CD4-positive, alpha-beta T cell treated with Interferon gamma for 1 hour (primary cell): ENCODE measurements at places on chromosomes 4 and X.

- no peak for DNase-seq
Measured at GRCh38 chr4:70746179-70746839, 24.5 kb downstream of the RUFY3 start.

DNA sequence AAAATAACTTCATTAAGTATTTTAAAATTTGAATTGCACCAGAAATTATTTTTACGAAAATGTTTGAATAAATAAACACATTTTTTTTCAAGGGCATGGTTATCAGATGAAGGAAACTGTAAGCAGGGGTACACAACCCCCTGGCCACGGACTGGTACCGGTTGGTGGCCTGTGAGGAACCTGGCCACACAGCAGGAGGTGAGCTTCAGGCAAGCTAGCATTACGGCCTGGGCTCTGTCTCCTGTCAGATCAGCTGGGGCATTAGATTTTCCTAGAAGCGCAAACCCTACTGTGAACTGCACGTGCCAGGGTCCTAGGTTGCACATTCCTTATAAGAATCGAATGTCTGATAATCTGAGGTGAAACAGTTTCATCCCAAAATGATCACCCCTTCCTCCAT, 1499.7 kb upstream of the AGA start:
- no peak for DNase-seq

DNA sequence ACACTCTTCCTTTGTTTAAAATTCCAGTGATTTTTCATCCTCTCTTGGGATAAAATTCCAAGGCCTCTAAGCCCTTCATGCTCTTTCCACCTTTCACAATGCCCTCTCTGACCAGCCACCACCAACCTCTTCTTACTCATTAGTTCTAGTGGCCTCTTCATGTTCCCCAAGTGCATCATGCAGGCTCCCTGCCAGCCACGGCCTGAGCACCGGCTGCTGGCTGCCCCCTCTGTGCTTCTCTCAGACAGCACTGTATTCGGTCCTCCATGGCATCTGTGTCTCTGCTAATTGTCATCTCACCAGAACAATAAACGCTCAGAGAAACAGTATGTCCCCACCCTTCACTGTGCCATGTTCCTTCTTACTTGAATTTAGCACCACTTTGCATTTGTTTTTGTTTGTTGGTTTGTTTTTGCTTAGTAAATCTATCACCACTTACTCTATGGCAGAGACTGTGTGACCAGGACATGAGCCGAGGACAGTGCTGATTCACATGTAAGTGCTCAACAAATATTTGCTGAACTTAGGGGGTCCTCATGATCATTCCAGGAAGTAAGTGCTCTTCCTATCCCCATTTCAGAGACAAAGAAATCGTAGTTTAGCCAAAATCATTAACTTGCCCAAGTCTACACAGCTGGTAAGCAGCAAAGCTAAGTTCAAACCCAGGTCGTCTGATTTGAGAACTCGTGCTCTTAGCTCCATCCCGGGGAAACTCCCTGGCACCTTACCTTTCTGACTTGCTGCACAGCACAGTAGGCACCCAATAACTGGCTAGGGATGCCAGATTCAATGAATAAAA, 77.1 kb upstream of the UCP1 start:
- DNase-seq = no peak

- no peak for DNase-seq
Measured at GRCh38 chr4:176153124-176153523, 42.3 kb downstream of the SPATA4 start.

GRCh38 chr4:8522160-8523120, 57.8 kb upstream of the GPR78 start:
- no peak for DNase-seq

DNA sequence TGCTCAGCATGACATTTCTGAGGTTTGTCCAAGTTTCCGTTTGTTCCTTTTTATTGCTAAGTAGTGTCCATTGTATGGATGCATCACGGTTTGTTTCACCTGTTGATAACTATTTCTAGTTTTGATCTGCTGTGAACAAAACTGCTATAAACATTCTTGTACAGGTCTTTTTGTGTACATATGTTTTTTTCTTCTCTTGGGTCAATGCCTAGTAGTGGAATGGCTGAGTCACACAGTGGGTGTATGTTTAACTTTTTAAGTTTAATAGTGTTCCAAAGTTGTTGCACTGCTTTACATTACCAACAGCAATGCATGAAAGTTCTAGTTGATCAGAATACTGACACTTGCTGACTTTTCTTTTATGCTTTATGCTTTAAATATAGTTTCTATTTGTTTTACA, 76.7 kb downstream of the MAOB start:
- no peak for DNase-seq

DNA sequence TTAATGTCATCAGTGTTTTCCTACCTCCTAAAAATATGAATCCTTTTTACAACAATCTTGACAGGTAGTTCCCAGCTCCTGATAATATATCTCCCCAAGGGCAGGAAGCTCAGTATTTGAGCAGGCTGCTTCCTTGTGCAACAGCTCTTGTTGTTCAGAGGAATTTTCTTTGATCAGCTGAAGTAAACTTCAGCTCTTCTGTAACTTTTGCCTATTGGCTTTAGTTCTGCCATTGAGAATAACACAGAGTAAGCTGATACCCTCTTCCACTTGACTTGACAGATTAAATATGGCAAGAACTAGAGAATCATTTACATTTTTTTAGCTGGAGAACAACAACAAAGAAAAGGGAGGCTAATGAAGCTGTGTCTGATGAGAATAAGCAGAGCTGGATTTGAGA, 75.2 kb downstream of the LUZP4 start:
- no peak for DNase-seq

DNA sequence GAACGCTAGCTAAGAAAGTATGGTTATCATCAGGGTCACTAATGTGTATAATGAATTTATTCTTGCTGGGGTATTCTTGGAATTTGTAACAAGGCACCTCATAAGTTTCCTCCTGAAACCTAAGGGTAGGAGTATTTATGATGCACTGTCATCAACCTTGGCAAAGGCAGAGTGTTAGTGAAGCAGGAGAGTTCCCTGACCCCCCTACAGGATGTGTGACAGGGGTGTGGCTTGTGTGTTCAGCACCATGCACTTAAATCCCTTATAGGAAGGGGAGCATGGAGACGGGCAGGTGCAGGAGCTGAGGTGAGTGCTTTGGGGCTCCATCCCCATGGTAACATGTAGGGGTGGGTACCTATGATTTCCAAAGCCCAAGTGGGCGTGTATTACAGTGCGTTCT, 237.7 kb downstream of the GALNTL6 start:
- no peak for DNase-seq

DNA sequence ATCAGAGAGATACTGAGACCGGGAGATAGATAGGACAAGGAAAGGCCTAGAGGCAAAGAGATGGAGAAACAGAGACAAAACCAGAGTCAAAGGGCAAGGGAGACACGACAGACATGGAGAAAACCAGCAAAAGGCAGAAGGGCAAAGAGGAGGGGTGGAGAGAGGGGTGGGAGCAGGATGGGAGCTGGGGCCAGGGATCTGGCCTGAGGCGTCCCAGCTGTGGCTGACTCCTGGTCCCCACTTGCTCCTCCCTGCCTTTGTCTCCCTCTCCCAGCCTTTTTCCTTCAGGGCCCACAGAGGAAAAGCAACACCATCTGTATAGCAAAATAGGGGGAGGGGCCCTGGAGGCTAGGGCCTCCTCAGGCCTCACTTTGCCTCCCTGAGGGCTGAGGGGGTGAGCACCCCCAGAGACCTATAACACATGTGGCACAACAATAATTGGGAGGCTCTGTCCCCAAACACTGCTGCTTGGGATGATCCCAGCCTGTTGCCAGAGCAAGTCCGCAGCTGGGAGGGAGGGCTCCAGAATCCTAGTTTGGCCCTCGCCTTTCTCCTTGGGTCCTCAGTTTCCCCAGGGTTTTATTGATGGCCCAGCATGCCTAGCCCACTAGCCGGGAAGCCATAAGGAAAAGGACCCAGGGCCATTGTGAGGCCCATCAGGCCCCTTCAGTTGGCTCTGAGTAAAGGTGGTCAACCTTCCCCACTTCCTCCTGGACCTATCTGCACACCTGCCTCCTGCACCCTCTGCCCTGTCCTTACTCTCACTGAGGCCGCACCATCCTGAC, 96.8 kb downstream of the PJA1 start:
- no peak for DNase-seq

GRCh38 chrX:103831803-103832544, at the start of gene RAB9B:
Gene RAB9B, minus strand, starts transcription at chrX:103832257. Its CDS starts 6,473 bp downstream, at chrX:103825784.
- no peak for DNase-seq

GRCh38 chr4:876780-877179, 50.9 kb upstream of the CPLX1 start:
- no peak for DNase-seq

GRCh38 chrX:63330681-63331080, 20.5 kb downstream of the SPIN4 start:
- DNase-seq = peak; percentile 34

DNA sequence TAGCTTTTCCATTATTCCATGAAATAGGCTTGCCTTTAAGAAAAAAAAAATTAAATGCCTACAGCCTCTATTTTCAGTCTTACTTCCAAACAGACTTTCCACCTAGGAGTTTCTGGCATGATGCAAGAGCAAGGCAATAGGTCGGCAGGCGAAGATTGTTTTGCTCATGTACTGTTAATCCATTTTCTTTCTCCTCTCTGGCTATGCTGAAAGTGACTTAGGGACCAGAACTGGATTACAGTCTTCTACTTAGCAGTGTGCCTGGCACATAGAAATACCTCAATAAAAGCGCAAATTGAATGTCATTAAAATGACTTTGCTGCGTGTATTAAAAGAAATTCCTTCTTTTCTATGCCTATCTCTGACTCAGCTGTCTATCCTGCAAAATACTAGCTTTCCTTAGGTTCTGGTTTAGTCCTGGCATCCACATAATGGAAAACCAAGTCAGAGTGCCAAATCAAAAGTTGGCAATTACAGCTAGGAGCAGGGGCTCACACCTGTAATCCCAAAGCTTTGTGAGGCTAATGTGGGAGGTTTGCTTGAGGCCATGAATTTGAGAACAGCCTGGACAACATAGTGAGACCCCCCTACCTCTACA, 51.9 kb downstream of the CC2D2A start:
- no peak for DNase-seq

- no peak for DNase-seq
Measured at GRCh38 chrX:68847172-68847571, 18.4 kb downstream of the EFNB1 start.

DNA sequence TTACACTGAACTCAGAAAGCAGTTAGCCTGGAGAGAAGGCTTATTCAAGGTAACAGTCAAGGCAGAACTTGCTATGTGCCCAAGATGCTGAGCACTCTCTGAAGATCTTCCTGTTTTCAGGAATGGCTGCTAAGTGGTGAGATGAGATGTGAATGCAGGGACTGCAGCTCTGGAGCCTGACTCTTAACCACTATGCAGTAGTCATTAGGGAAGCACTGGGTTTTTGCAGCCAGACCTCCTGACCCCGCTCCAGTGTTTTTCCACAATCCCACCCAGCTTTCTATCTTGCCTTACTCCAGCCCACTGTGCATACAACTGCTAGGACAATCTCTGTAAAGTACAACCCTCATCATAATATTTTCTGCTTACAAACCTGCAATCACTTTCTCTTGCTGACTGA, 95.2 kb upstream of the LNX1 start:
- no peak for DNase-seq

- DNase-seq = no peak
Measured at GRCh38 chrX:8067754-8068462, 103.2 kb downstream of the VCX2 start.

- no peak for DNase-seq
Measured at GRCh38 chrX:51813886-51814460, 70.7 kb downstream of the GSPT2 start.

DNA sequence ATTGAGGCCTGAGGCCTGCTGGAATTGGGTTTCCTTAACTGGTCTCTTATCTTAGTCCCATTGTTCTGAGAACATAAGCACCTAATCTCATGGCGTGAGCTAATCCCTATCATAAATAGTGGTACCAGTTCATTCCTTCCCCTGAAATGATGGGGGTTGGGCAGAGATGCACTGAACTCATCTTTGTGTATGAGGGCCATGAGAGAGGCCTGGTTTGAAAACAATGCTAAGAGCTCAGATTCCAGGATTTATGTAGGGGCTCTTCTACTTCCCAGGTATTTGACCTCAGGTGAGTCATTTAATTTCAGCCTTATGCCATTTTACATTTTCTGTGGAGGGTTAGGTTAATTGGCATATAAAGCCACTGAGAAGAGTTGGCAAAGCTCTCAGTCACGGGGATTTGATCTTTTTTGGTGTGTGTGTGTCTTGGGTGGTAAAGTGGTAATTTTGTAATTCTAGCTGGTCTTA, 4.4 kb downstream of the RBM3 start:
- no peak for DNase-seq

DNA sequence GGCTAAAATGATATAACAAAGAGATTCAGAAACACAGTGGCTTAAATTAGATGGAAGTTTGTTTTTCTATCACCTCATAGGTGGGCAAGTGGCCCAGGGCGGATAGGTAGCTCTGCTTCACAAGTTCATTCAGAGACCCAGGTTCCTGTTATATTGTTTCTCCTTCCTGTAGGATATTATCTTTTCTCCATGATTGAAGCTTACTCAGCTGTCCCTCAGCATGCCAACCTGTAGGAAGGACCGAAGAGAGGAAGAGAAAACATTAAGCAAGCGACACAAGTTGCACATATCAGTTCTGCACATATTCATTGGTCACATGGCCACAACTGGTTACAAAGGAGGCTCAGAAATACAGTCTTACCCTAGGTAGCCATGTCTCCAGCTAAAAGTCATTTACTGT, 6.9 kb downstream of the KLHL5 start:
- DNase-seq = no peak

DNA sequence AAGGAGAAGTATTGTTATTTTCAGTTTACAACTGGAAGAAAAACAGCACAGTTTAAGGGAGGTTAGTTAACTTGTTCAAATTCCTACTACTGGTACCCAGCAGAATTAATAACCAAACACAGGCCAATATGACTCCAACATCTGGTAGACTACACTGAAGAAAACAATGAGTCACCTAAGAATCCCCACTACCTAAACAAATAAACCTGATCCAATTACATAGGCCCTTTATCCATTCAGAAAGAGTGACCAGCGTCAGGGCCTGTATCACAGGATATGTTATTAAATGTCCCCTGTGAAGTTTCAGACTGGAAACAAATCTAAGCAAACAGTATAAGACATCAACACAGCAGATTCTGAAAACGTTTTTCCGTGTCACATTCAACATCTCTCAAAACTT, 492.5 kb upstream of the INTU start:
- no peak for DNase-seq

- DNase-seq = no peak
Measured at GRCh38 chr4:67393699-67394281, 151.5 kb downstream of the CENPC start.

GRCh38 chr4:24260133-24260715, 324.1 kb downstream of the DHX15 start:
- DNase-seq = no peak

DNA sequence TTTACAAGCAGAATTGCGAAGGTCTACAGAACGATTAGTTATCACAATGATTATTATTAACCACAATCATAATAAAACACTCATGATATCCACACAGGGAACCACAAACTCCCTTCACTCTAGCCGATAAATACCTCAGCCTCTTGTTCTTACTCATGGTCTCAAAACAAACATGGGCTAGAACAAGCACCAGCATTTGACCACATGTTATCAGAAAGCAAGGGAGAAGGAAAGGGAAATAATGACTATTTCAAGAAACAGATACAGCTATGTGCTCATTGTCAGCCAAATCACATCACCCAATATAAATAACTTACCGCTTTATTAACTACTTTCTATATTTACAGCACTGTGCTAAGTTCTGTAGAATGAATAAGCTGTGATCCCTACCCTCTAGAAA, 663.2 kb upstream of the HTR2C start:
- DNase-seq = no peak

GRCh38 chrX:16368696-16369095, 201.4 kb downstream of the MAGEB17 start:
- DNase-seq = no peak
